ENCODE measurements at places on chromosomes 4 and X. TPM values are rescaled to one million over a fixed set of nuclear protein-coding genes. Genes with fewer than 3 reads are reported as not detected.

The SLC39A8 gene
- 56.4 TPM for total RNA-seq

The MAGEA11 gene
- total RNA-seq, result not detected

The EDA2R gene
- total RNA-seq, result 9.5 TPM

The PCDH10 gene
- not detected for total RNA-seq

The F11 gene
- not detected for total RNA-seq

GRCh38 chrX:65821721-65822496 lies 154.5 kb downstream of the MSN start:
- peaks cover 7% of the 10 kb centered on the region for H3K4me1 ChIP-seq
- peaks cover 9% of the 10 kb centered on the region for H3K36me3 ChIP-seq
- peaks cover 42% of the 10 kb centered on the region for H3K27me3 ChIP-seq
- peak; percentile 52 for DNase-seq
- peak overlapping the region; percentile 78 for H3K4me3 ChIP-seq

GRCh38 chr4:80112236-80112635 lies 39.2 kb upstream of the ANTXR2 start:
- no peak for DNase-seq
- H3K36me3 ChIP-seq, result peaks cover 3% of the 10 kb centered on the region
- H3K27ac ChIP-seq, result no peak overlapping the region
- no peaks in the 10 kb centered on the region for H3K4me1 ChIP-seq
- H3K4me3 ChIP-seq, result no peak overlapping the region
- H3K27me3 ChIP-seq, result no peaks in the 10 kb centered on the region

GRCh38 chrX:154714925-154715324 lies 36.0 kb downstream of the GAB3 start:
- peaks cover 44% of the 10 kb centered on the region for H3K4me1 ChIP-seq
- DNase-seq, result peak; percentile 39
- H3K4me3 ChIP-seq, result no peak overlapping the region
- peaks cover 24% of the 10 kb centered on the region for H3K27me3 ChIP-seq

DNA sequence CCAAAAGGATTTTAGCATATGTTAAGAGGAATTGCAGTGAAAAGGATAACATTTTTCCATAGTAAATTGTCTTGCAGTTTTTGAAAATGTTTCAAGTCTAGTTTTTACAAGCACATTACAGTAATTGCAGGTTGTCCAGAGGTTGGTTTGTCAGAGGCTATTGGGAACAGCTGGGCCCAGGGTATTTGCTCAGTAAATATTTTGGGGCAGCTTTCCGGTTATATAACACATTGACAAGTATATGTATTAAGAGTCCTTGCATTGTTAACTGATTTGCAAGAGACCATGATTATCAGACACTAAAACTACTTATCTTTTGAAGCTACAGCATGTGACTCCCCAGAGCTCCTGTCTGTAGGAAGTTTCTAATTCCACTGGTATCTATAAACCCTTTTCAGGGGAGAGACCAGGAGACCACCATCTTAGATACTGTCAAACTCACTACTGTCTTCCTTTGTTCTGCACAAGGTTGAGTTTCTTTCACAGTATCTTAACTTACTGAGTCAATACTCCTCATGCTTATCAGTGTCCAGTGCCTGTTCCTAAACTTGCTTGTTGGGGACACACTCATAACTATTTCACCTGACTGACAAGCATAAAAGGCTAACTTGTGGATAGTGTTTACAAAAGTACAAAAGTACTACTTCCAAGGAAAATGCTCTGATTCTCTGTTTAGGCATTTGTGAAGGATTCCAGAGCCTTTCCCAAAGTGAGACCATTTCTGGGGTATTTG lies 18.9 kb upstream of the RGN start:
- H3K4me1 ChIP-seq, result no peaks in the 10 kb centered on the region
- no peak overlapping the region for H3K4me3 ChIP-seq
- H3K27ac ChIP-seq, result no peak overlapping the region
- H3K36me3 ChIP-seq, result no peaks in the 10 kb centered on the region

GRCh38 chr4:143377611-143378099 lies 41.0 kb downstream of the GAB1 start:
- DNase-seq, result no peak
- no peaks in the 10 kb centered on the region for H3K36me3 ChIP-seq
- H3K27ac ChIP-seq, result no peak overlapping the region
- H3K27me3 ChIP-seq, result no peaks in the 10 kb centered on the region
- H3K4me1 ChIP-seq, result no peaks in the 10 kb centered on the region
- H3K4me3 ChIP-seq, result no peak overlapping the region

DNA sequence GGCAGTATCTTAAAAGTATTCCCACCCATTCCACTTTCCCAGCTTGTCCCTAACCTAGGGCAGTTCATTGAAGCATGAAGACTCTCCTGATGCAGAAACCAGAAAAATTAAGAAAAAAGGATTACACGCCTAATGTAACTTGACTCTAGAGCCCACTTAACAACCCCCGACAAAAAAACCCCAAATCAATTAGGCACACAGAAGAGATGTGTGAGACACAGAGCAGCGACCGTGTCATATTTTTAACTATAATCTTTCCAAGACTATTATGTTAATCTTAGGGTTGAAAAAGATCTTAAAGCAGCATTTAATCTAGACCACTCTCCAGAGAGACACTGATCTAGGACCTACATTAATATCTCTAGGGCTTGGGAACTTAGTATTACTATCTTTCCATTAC lies 1.3 kb downstream of the YTHDC1 start:
- H3K27me3 ChIP-seq, result no peaks in the 10 kb centered on the region
- peak overlapping the region; percentile 99 for H3K27ac ChIP-seq
- H3K36me3 ChIP-seq, result peaks cover 18% of the 10 kb centered on the region
- peaks cover 53% of the 10 kb centered on the region for H3K4me1 ChIP-seq

DNA sequence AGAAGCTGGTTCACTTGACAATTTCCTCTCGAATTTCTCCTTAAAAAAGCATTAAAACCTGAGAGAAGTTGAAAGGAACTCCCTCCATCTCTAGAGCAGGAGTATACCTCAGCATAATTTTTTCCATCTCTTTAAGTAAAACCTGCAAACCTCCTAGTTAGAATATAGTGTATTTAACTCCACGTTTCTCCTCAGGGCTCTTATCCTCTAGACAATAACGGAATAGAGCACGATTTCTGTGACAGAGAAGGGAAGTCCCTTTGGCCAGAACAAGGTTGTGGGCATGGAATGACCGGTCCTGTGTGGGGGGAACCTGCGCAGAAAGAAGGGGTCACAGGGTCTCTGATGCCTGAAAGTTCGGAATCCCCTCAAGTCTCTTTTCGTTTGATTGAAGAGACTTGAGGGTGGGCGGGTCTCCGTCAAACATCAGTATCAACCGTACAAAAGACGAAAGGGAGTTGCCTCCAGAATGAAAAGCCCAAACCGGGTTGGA lies 697 bp downstream of the ZNF280C start:
- peak overlapping the region; percentile 91 for H3K27ac ChIP-seq
- peaks cover 20% of the 10 kb centered on the region for H3K27me3 ChIP-seq
- peaks cover 2% of the 10 kb centered on the region for H3K36me3 ChIP-seq
- peak overlapping the region; percentile 86 for H3K4me3 ChIP-seq
- DNase-seq, result no peak
- H3K4me1 ChIP-seq, result peaks cover 14% of the 10 kb centered on the region

- H3K27ac ChIP-seq, result no peak overlapping the region
- H3K4me3 ChIP-seq, result no peak overlapping the region
- H3K27me3 ChIP-seq, result no peaks in the 10 kb centered on the region
- no peak for DNase-seq
Observed at GRCh38 chr4:153293742-153294057, 50.8 kb upstream of the MND1 start.

GRCh38 chrX:13597874-13598273 lies 28.5 kb downstream of the EGFL6 start:
- H3K4me1 ChIP-seq, result no peaks in the 10 kb centered on the region
- H3K27ac ChIP-seq, result no peak overlapping the region
- no peak overlapping the region for H3K4me3 ChIP-seq
- DNase-seq, result no peak
- no peaks in the 10 kb centered on the region for H3K36me3 ChIP-seq
- H3K27me3 ChIP-seq, result peaks cover 46% of the 10 kb centered on the region

- H3K36me3 ChIP-seq, result no peaks in the 10 kb centered on the region
- H3K27ac ChIP-seq, result no peak overlapping the region
- H3K4me1 ChIP-seq, result no peaks in the 10 kb centered on the region
- DNase-seq, result no peak
- H3K4me3 ChIP-seq, result no peak overlapping the region
Observed at GRCh38 chr4:188162698-188163097, 23.5 kb downstream of the TRIML1 start.
